Activated CD4-positive, alpha-beta memory T cell treated with anti-CD3 and anti-CD28 coated beads, Interleukin-2, amount 10 ng/mL, durations not matched to agents 7 days and 5 days (primary cell): ENCODE measurements at places on chromosomes 2 and 18. TPM values are rescaled to one million over a fixed set of nuclear protein-coding genes. Genes with fewer than 3 reads are reported as not detected.

The KYNU gene
- total RNA-seq = not detected

GRCh38 chr2:217858519-217859491, 144.0 kb downstream of the TNS1 start:
- no peak for DNase-seq

DNA sequence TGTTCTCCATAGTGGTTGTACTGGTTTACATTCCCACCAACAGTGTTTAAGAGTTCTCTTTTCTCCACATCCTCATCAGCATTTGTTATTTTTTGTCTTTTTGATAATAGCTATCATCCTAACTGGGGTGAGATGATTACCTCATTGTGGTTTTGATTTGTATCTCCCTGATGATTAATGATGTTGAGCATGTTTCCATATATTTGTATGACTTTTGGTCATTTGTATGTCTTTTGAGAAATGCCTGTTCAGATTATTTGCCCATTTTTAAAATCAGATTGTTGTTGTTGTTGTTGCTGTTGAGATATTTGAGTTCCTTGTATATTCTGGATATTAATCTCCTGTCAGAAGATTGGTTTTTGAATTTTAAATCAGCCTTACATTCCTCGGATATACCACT, 147.5 kb downstream of the NCOA1 start:
- no peak for DNase-seq

The ZSWIM2 gene
- not detected for total RNA-seq

The KLHL14 gene
- total RNA-seq = not detected

DNA sequence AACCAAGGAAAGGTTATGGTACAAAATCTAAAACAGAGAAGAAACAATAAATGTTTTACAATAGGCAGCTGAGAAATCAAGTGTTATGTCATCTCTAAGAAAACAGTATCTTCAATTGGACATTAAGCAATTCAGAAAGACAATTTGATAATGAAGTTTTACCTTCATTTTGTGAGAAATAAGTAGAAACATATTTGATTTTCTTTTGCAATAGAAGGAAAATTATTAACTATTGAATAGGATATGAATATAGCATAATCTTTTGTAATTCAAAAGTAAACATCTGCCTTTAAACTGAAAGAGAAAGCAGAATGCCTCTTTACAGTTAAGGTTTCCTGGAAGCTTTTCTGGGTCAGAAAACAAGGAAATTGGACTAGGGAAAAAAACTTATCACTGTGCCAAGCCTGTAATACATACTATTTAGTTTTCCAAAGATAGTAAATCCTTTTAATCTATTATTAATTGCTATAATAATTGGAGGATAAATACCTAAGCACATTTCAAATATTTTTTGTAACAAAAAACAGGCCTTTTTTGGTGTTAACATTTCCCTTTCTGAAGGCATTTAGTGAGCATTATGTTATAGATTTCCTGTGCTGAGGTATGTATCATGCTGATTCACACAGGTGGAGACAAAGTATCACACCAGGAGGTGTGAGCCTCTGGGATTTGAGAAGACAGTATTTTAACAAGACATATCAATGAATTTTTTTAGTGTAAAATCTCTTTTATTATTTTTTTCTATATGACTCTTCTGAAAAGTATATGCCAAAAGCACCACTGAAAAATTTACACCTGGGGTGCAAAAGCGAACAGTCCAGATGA, 947.0 kb upstream of the CDH2 start:
- no peak for DNase-seq

GRCh38 chr2:204583773-204584172, 38.5 kb downstream of the PARD3B start:
- DNase-seq = no peak

GRCh38 chr2:109694190-109694589, 80.0 kb downstream of the SOWAHC start:
- DNase-seq = no peak

- no peak for DNase-seq
These were observed 2.3 kb upstream of the ONECUT2 start for GRCh38 chr18:57432751-57433400.

GRCh38 chr18:77093067-77093430, 39.5 kb downstream of the MBP start:
- no peak for DNase-seq

GRCh38 chr18:34921811-34922385, 119.3 kb upstream of the MAPRE2 start:
- no peak for DNase-seq

DNA sequence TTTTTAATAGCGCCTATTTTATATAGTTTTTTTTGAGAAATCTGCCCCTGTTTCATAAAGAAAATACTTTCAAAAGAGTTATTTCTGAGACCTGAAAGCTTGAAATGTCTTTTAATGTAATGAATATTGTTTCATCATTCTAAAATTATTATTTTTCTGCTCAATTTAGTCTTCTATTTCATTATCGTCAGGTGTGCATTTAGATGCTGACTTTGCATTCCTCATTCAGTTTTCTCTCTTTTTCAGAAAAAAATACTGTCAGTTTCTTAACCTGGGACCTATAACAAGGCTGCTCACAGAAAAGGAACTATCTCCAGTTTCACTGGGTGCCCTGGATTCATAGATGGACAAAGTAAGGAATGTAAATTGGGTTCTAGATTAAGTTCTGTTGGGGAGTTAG, 1631.7 kb downstream of the SUCLG1 start:
- no peak for DNase-seq

- DNase-seq = no peak
These were observed 24.9 kb downstream of the PECR start for GRCh38 chr2:216056739-216057138.

DNA sequence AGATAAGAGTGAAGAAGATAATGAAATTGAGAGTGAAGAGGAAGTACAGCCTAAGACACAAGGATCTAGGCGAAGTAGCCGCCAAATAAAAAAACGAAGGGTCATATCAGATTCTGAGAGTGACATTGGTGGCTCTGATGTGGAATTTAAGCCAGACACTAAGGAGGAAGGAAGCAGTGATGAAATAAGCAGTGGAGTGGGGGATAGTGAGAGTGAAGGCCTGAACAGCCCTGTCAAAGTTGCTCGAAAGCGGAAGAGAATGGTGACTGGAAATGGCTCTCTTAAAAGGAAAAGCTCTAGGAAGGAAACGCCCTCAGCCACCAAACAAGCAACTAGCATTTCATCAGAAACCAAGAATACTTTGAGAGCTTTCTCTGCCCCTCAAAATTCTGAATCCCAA, 15.7 kb downstream of the MSH6 start:
- no peak for DNase-seq

The TRIM43 gene
- 0.73 TPM for total RNA-seq

The SCYGR4 gene
- not detected for total RNA-seq

DNA sequence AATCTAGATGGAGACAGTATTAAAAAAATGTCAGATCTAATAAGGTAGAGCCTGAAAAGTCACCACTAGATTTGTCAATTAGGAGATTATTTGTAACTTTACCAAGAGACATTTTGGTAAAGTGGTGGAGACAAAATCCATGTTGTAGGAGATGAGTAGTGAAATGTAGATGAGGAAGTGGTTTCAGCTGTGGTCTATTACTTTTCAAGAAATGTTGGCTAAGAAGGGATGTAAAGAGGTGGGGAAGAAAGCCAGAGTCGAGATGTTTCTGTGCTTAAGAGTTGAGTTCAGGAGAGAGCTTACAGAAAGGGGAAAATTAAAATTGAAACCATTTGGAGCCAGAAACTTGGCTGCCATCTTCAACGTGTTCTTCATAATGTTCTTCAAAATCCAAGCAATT, 22.2 kb downstream of the ACVR2A start:
- DNase-seq = no peak

The GYPC gene
- 133 TPM for total RNA-seq

DNA sequence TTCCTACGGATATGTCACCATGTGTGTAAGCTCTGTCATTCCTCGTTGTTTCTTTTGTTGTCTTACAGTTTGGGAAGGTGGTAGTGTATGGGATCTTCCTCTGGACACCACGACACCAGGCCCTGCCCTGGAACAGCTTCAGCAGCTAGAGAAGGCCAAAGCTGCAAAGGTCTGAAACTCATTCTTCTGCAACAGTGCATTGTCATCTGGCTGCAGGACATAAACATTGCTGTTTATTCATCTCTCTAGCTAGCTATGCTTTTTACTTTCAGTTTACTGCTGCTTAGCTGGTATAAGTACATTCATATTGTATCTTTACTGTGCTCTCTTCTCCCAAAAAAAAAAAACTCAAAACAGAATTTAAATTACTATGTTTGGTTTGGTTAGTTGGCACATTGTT, 39.2 kb upstream of the KCNJ13 start:
- DNase-seq = no peak

The FAM237A gene
- not detected for total RNA-seq

- no peak for DNase-seq
These were observed 146.5 kb downstream of the CABLES1 start for GRCh38 chr18:23281626-23282436.

GRCh38 chr2:51027442-51027841, 4.5 kb downstream of the NRXN1 start:
- DNase-seq = no peak

The ARHGEF33 gene
- 0.28 TPM for total RNA-seq

DNA sequence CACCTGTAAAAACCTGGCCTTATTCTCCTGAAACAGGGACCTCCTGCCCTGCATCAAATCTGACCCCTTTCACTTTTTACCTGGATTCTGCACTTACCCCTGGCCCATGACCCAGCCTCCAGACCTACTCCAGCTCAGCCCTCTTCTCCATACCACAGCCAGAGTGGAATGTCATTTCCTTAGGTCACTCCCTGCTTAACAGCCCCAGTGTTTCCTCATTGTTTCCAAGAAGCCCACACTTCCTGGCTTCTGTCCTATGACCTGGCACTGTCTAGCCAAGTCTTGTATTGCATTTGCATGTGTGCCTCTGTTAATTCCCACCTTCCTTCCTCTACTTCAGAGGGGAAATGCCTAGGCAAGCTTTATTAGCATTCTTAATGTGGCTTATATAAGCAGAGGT, 51.4 kb upstream of the TRIB2 start:
- DNase-seq = no peak

GRCh38 chr2:191740016-191740419, 62.1 kb downstream of the NABP1 start:
- peak; percentile 46 for DNase-seq

DNA sequence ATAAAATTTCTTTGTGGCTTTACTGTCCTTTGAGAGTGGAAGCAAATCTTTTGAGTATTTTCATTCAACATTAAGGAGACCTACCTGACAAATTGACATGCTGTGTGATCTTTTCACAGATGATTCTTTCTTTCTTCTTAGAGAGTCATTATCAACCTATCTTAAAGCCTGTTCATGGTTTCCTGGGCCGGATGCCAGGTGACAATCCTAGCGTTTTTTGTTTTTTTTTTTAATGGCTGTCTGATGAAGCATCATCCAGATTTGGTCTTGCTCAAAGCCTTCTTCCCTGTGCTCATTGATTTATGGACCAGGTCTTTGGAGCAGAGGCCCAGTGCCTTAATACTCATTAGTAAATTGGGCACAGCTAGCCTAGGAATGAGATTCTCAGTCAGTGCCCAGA, 9.8 kb upstream of the MGAT5 start:
- DNase-seq = no peak

- DNase-seq = no peak
These were observed 169.2 kb downstream of the GLI2 start for GRCh38 chr2:120904830-120905234.

- DNase-seq = no peak
These were observed 441.5 kb downstream of the MTX2 start for GRCh38 chr2:176710657-176711186.

GRCh38 chr2:28898048-28898447, 3.6 kb downstream of the WDR43 start:
- DNase-seq = no peak

DNA sequence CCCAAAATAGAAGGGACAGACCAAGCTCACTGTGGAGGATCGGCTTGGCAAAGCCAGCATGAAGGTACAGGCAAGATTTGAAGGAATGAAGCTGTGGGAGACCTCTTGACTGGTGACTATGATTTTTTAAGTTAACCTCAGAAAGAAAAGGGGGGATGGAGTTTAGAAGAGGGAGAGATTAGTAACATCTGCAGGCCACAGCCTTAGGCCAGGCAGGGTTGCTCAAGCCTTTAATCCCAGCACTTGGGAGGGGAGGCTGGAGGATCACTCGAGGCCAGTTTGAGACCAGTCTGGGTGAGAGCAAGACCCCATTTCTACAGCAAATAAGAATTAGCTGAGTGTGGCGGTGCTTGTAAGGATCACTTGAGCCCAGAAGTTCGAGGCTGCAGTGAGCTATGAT, 46.6 kb downstream of the ZNF532 start:
- DNase-seq = no peak

DNA sequence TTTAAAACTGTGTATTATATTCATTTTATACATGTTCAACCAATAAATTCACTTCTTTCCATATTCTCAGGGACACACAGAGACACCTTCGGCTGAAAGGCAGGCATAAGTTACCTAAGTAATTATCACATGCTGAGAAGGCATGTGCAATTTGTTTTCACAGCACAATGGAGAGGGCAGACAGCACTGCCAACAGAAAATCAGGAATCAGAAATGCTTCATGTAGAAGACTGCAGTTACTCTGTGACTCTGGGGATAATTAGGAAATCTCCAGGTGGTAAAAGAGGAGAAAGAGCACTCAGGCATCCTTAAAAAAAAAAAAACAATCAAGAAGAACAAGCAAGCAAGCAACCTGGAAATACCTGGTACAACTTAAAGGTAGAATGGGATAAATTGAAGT, 49.3 kb downstream of the DSEL start:
- no peak for DNase-seq

- no peak for DNase-seq
These were observed 100.8 kb downstream of the GALNT1 start for GRCh38 chr18:35682281-35682867.

The DNAH6 gene
- 0.50 TPM for total RNA-seq

The TNFAIP6 gene
- total RNA-seq = not detected

GRCh38 chr2:212274215-212274614, 264.4 kb downstream of the ERBB4 start:
- DNase-seq = no peak

The BCL11A gene
- total RNA-seq = not detected

The CLASP1 gene
- total RNA-seq = 64.6 TPM

DNA sequence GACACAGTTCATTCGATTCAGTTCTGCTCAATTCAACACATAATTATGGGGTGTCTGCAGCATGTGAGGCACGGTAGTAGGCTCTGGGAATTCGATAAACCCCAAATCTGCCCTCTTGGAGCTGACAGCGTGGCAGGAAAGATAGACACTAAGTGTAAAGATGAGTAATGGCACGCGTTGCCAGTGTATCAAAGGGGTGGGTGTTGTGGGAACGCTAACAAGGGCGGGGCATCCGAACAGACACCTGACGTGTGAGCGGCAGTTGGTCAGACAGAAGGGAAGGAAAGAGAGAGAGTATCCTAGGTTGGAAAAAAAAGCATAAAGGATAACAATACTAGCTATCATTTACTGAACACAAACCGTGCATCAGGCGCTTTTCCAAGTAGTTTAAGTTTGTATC, 125.7 kb upstream of the HAAO start:
- no peak for DNase-seq

The SLC5A7 gene
- total RNA-seq = not detected

- DNase-seq = no peak
These were observed 25.6 kb upstream of the INSIG2 start for GRCh38 chr2:118062669-118063068.

- no peak for DNase-seq
These were observed 13.9 kb upstream of the MLPH start for GRCh38 chr2:237472909-237473877.

The FZD7 gene
- 0.60 TPM for total RNA-seq

GRCh38 chr2:101052147-101052546, 50.1 kb downstream of the RPL31 start:
- DNase-seq = no peak

GRCh38 chr2:23330214-23330613, 54.8 kb upstream of the KLHL29 start:
- DNase-seq = no peak
